COLO829 (cell line): ENCODE measurements at places on chromosomes 6 and 20.

DNA sequence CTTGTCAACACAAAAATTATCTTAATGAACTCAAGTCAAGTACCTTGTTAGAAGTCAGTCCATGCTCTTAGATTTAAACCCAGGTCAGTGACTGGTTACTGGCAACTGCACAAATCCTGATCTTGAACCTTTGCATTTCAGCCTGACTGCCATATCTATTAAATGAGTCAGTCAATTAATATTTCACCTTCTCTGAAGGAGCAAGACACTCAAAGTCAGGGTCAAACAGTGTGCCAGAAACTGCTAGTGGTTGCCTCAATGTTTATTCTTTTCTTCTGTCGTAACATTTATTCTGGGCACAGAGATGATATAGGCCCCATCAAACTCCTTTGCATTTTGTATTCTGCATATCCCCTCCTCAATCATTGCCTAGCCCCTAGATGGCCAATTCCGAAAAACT lies 193.9 kb upstream of the MOCS1 start:
- DNase-seq: no peak

- peak; percentile 82 for DNase-seq
These were observed at the start of gene SASH1 for GRCh38 chr6:148342350-148343046. Gene SASH1, plus strand, starts transcription at chr6:148342838. Its CDS starts 230 bp downstream, at chr6:148343068.

DNA sequence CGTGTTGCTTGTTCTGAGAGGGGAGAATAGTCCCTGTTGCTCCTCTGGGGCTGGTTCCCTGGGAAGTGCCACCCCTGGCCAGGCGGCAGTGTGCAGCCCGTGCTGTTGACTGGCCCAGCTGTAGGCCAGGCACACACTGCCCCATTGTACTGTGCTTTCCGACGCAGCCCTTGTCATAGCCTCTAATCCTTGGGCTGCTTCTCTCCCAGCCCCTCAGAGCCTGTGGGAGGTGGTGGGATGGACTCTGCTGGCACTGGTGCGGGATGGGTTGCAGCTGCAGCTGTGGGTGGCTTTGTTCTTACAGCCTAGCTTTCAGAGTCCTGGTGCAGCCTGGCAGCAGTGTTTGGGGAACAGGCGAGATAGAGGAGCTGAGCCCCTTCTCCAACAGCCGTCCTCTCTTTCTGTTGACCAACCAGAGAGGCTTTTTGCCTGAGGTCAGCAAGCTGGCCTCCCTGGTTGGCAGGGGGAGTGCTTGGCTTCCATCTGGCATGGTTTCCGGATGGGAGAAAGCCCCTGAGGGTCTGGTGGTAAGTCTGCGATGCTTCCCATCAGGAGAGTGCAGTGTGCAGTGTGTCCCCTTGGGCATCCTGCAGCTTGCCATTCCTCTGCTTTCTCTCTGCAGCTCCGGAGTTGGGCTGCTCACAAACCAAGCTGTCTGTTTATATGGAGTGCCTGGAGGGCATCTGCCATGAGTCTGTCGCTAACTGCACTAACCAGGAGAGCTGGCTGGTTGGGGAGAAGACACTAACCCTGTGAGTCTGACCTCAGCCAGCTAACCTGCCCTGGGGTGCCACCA lies 12.1 kb downstream of the TJAP1 start:
- peak; percentile 93 for DNase-seq

DNA sequence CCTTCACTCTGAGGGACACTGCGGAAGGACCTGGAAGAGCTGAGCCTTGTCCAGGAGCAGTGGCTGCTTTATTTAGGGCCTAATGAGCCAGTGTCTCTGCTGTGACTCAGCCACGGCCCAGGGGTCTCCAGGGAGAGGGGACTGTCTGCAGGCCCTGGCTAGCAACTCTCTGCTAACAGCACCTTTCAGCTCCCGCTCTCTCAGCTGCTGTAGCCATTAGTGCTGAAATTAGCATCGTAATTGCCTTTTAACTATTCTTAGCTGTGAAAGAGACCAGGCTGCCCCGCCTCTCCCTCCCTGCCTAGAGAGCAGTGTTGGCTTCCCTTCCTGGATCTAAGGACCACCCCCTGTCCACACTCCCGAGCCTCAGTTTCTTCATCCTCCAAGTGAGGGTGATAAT lies 53.1 kb upstream of the SLC32A1 start:
- no peak for DNase-seq

DNA sequence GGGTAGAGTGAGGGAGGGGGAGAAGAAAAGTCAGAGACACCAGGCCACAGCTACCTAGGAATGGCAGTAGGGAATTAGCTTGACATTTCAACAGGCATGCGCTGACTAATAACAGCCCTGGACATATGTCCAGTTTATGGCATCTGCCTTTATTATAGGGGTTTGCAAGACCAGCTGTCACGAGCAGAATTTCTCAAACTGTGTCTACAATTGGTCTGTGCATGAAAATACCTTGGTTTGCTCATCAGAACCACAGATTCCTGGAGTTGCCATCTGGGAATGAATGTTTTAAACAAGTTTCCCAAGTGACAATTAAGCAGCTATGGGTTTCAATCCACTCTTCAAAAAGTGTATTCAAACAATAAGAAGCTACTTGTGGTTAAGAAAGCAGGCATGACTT lies 110.3 kb upstream of the ENPP5 start:
- DNase-seq: no peak

- DNase-seq: peak; percentile 51
These were observed 57.1 kb downstream of the KIZ start for GRCh38 chr20:21182832-21183563.

- no peak for DNase-seq
These were observed 462.9 kb downstream of the COL12A1 start for GRCh38 chr6:74742793-74743508.
